ENCODE measurements at places on chromosomes 5 and 9.

DNA sequence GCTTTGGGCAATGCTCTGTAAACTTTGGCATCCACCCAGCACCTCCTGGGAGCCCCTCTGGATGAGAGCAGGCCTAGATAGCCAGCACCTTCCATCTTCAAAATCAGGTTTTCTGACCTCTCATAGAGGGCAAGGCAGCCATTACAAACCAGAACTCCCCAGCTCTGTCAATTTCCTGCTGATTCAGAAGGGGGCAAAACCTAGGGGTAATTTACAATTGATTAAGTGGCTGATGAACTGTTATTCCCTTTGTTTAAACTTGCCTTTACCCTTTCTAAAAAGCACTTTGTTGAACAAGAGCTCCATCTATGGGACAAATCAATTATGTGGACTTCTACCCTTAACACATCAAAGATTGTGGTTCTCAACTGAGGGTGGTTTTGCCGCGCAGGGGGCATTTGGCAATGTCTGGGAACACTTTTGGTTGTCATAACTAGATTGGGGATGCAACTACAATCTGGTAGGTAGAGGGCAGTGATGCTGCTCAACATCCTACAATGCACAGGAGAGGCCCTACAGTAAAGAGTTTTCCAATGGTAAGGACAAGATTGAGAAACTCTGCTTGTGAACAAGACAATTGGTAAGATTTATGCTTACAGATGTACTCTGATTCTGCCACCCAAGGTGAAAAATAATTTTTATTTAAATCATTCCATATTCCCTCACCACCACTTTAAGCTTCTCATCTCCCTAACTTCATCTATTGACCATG is 184.1 kb downstream of the MARCHF11 start:
- DNase-seq: no peak

DNA sequence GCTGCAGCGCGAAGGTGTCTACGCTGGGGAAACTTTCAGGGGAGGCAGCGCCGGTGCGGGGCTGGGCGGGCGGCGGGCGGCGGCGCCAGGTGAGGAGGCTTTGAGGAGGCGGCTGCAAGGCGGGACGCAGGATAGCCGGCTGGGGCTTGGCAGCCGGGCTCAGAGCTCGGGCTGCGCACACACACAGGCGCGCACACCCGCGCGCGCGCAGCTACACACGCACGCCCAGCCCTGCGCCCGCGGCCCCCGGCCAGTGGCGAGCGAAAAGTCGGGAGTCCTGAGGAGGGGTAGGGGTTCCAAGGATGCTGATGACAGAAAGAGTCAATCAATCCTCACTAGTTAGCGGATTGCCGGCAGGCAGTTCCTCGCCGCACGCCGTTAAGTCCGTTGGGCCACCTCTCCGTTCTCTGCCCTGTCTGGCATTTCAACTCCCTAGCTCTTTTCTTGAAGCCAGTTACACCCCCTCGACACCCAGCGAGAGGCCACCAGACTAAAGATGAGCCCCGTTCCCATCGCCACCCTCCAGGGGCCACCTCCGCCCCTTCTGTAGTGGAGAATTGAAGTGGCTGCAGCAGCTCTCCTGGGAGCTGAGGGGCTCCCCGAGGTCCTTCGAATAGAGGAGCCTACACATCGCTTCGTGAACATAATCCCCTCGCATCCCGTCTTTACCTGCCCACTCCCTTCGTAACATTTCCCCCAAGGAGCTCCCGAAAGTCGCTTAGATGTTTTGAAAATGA is 1640.3 kb upstream of the C9orf72 start:
- no peak for DNase-seq

DNA sequence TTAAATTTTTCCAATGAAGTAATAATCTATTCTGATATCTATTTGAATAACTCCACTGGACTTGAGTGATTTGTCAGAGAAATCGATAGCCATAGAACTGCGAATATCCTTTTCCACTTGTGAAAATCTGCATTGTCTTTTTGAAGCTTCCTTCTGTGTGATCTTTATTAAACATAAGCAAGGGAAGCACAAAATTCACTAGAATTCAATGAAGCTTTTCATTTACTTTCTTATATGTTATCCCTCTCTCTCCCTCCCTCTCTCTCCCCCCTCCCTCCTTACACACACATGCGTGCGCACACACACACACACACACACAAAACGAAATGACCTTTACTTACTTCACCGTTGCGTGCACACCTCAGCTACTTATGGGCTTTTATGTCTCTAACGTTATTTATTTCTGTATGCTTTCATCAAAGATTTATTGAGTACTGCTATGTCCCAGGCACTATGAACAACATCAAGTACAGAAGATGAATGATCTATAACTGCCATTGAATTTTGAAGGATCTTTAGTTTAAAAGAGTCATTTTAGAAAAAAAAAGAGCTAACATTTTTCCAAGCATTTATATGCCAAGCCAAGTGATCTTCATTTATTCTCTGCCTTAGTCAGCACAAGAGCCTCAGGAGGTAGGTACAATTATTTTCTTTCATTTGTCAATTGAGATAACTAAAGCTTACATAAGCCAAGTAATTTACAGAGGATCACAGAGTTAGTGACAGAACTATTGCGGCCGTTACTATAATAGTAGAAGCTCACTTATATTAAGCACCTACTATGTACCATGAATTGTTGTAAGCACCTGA is 32.8 kb upstream of the CCNG1 start:
- DNase-seq: no peak

DNA sequence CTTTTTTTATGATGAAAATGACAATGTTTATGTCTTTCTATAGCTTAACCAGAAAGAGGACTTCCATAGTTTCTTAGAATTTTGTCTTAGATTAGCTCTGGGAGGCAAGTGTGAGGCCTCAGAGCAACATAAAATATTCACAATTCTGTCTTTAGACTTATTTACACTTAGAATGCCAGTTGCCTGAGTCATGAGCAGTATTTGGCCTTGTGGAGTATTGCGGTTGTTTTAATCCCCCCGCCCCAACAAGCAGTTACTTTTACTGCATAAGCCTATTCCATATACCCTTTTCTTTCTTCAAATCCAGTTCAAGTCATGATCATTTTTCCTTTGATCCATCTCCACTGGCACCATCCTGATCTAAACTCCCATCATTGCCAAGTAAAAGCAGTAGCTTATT is 198.0 kb upstream of the EGFLAM start:
- DNase-seq: no peak

DNA sequence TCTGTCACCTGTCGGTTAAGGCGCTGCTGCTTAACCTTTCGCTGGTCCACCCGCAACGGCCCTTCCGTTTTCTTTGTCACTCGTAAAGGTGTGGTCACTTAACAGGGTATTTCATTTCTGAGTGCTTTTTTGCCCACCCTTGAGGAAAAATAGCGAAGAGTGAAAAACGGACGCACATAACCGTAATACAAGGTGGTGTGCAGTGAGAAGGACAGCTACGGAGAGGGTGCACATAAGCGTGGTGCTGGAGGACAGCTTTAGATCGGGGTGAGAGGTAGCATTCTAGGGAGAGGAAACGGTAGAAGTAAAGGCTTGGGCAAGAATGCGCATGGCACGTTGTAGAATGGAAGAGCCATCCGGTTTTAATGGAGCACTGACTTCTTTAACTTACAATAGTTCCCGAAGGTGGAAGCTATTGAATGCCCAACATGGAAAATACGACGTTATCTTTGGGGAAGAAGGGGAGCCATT is 761 bp downstream of the CCT5 start:
- DNase-seq: no peak

- no peak for DNase-seq
Observed at GRCh38 chr5:122408592-122409224, 96.7 kb downstream of the SNCAIP start.

DNA sequence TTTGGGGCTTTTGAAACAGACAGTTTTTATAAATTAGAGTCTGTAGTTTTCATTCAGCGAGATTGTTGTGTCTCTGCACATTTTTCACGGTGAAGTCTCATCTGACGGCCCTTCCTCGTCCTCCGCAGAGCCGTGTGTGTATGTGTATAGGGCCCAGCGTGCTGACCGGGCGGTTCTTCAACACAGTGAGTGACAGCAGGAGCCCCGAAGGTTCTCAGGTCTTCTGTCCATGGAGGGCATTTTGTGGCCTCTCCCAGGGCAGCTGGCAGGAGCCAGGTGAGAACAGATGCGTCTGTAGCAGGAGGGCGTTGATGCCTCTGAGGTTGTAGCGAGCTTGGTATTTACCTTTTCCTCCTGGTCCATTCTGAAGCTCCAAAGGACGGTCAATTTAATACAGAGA is 116.0 kb upstream of the LPCAT1 start:
- no peak for DNase-seq

DNA sequence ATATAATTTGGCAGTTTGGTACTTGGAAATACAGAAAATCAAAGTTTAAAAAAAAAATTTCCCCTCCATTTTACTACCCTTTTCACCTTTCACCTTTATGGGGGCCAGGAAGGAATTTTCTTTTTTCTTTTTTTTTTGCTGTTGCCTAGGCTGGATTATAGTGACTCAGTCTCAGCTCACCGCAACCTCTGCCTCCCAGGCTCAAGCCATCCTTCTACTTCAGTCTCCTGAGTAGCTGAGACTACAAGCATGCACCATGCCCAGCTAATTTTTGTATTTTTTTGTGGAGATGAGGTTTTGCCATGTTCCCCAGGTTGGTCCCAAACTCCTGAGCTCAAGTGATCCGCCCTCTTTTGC is 9.1 kb downstream of the CHMP5 start:
- no peak for DNase-seq

DNA sequence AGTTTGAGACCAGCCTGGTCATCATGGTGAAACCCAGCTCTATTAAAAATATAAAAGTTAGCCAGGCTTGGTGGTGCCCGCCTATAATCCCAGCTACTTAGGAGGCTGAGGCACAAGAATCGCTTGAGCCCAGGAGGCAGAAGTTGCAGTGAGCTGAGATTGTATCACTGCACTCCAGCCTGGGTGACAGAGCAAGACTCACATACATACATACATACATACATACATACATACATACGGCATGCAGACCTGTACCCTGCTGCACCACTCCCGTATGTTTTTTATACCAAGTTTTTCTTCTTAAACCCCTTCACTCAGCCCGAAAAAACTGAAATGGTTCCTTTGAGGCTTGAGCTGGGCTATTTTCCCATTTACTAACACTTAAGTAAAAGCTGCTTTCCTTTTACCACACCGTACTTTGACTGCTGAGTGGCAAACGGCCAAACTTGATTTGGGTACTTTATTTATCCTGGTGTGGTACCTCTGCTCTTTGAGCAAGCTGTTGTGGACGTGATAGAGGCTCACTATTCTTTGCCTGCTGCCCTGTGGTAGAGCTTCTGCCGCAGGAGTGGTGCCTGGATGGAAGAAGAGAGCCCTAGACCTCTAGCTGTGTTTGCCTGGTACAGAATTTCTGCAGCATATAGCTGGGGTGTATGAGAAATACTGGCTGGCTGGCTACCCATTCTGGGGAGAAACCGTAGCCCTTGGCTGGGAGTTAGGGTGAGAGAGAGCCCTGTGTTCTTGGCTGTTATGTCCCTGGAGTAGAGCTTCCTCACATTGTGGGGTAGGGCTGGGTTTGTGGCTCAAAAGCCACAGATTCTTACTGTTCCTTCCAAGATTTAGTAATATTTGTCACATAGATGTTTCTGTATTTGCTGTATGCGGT is 19.4 kb downstream of the IPO11 start:
- DNase-seq: no peak

- no peak for DNase-seq
Observed at GRCh38 chr9:5799314-5799713, 33.6 kb downstream of the ERMP1 start.

GRCh38 chr9:118008246-118008645 is 304.0 kb downstream of the TLR4 start:
- DNase-seq: no peak

DNA sequence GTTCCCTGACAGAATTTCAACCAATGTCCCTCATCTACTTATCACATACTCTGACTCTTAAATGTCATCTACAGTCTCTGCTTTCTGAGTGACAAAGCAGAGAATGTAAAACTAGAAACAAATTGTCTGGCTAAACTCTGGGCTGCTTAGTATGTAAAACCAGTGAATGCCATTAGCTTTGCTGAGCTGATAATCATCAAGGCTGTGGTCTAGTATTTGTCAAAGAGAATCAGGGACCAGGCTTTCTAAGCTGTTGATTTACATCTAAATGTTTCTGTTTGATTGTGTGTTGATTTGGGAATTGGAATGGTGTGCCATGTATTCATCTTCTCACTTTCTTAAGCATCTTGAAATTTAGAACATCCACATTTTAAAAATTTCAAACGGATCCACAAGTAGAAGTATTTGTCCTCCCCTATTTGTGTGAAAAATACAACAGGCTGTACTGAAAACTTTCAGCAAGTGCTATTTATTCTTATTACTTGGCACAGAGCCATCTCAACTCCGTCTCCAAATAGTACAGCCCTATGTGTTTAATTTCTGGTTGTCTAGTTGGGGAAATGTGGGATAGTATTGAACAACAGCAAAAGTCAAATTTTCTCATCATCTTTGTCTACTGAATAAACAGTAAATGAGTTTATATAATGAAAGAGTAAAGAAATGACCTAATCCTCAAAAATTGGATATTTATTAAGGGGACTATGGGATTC is 251.5 kb downstream of the KCTD16 start:
- no peak for DNase-seq

DNA sequence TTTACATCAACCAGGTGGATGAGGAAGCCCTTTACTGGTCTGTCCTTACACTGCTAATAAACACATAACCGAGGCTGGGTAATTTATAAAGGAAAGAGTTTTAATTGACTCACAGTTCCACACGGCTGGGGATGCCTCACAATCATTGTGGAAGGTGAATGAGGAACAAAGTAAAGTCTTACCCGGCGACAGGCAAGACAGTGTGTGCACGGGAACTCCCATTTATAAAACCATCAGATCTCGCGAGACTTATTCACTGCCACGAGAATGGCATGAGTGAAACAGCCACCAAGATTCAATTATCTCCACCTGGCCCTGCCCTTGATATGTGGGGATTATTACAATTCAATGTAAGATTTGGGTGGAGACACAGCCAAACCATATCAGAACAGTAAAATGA is 67.3 kb upstream of the GRAMD2B start:
- DNase-seq: no peak

GRCh38 chr5:179119415-179120170 is 59.4 kb downstream of the ZNF354C start:
- no peak for DNase-seq

GRCh38 chr5:116912221-116912620 is 337.6 kb upstream of the SEMA6A start:
- DNase-seq: no peak

GRCh38 chr5:143524338-143524945 is 121.0 kb upstream of the NR3C1 start:
- no peak for DNase-seq

GRCh38 chr5:149452665-149453617 is 73.8 kb upstream of the IL17B start:
- DNase-seq: peak; percentile 68

GRCh38 chr9:16214677-16215352 is 655.7 kb downstream of the BNC2 start:
- DNase-seq: no peak

DNA sequence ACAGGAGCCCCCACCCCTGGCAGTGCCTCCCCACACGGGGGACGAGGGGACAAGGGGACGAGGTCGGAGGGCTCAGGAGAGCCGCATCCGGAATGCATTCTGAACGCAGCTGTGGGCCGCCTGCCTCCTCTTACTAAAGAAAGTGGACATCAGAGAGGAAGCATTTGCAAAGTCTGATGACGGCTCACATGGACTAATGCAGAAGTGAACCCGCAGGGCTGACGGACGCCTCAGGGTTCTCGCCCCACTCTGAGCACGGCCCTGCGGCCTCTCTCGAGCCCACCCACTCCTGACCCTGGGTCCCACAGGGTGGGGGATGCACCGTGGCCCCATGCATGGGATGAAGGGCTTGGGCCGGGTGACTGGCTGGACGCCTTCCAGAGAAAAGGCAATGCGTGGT is 5.9 kb downstream of the LPCAT1 start:
- DNase-seq: peak; percentile 0

All from thoracic aorta (tissue), 2 donors.